ENCODE measurements at places on chromosomes 4 and X.

GRCh38 chrX:63930140-63930539 is 145.1 kb upstream of the ARHGEF9 start:
- peak; percentile 1 for DNase-seq

- DNase-seq: no peak
Measured at GRCh38 chrX:131854581-131854980, 168.5 kb upstream of the STK26 start.

GRCh38 chrX:9935436-9935835 is 31.7 kb upstream of the CLDN34 start:
- DNase-seq: no peak

- DNase-seq: no peak
Measured at GRCh38 chr4:150395872-150396271, 186.1 kb upstream of the MAB21L2 start.

DNA sequence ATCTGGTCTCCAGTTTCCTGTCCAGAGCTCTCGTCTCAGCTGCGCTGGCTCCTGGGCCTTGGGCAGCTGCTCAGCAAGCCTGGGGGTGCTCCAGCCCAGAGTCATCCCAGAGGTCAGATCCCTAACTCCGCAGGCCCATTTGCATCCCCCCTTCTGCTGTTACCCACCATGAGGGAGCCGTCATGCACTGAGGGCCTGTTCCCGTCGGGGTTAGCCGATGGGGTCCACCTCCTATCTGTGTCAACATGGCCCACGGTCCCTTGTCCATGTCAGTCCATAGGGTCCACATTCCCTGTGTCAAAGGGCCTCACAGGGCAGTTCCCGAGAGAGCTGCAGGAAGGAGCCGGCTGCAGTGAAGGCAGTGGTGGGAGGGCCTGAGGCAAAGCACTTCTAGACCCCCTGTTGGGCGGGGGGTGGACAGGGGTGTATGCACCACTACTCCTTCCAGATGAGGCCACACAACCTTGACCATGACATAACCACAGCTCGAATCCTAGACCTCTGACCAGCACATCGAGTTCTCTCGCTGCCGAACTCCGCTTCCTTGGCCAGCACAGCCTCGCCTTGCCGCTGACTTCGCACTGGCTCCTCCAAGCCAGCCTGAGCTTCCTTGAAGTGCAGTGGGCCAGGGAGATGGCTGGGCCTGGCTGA is 24.9 kb downstream of the WDR1 start:
- DNase-seq: no peak

- no peak for DNase-seq
Measured at GRCh38 chrX:51332188-51332942, at the start of gene NUDT10. NUDT10 (plus strand) TSS chrX:51332822; CDS start chrX:51332966, 144 bp downstream.

DNA sequence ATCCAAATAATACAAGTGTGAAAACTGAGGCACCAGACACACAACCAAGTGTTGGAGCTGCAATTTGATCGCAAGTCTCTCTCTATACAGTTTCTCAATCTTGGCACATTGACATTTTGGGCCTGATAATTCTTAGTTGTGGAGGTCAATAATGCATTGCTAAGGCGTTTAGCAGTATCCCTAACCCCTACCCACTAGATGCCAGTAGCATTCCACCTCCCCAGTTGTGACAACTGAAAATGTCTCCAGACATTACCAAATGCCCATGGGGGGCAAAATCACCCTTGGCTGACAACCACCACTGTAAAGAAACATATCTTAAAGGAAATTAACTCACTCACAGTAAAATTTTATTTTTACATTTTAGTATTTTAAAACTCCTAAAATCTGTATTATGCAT is 4.2 kb downstream of the NR3C2 start:
- DNase-seq: no peak

GRCh38 chr4:174873931-174874330 is 44.2 kb upstream of the ADAM29 start:
- peak; percentile 2 for DNase-seq

- no peak for DNase-seq
Measured at GRCh38 chr4:153001626-153002025, 65.5 kb downstream of the FHDC1 start.

DNA sequence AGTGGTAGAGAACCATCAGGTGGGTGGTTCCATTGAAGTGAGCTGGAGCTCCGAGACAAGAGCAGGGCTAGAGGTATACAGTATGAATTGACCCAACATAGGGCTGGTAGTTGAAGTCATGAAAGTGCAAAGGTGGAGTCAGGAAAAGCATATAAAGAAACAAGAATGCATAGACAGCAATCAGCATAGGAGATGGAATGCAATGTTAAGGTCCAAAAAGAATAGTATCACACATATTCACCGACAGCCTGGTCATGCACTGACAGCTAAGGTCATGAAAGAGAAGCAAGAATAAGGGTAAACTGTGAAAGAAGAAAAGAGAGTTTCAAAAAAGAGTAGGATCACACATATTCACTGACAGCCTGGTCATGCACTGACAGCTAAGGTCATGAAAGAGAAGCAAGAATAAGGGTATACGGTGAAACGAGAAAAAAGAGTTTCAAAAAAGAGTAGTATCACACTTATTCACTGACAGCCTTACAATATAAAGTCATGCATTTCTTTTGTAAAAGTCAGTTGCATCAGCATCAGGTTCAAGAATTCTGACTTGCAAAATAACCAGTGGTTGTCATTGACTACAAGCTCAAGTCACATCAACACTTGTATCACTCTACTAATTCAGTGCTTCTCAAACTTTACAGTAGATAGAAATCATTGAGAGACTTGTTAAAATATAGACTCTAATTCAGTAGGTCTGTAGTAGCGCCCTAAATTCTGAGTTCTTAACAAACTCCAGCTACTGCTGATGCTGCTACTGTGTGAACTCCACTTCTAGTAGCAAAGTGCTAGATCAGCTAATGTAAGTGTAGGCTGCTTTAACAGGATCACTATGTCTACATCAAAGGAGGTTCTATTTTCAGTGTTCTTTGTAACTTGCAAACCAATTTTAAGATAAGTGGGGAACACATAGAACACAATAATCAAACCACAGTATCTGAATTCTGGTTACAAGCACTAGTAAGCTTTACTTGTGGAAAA is 221.9 kb downstream of the PDGFC start:
- no peak for DNase-seq

GRCh38 chr4:84855774-84856173 is 110.7 kb downstream of the WDFY3 start:
- peak; percentile 15 for DNase-seq

DNA sequence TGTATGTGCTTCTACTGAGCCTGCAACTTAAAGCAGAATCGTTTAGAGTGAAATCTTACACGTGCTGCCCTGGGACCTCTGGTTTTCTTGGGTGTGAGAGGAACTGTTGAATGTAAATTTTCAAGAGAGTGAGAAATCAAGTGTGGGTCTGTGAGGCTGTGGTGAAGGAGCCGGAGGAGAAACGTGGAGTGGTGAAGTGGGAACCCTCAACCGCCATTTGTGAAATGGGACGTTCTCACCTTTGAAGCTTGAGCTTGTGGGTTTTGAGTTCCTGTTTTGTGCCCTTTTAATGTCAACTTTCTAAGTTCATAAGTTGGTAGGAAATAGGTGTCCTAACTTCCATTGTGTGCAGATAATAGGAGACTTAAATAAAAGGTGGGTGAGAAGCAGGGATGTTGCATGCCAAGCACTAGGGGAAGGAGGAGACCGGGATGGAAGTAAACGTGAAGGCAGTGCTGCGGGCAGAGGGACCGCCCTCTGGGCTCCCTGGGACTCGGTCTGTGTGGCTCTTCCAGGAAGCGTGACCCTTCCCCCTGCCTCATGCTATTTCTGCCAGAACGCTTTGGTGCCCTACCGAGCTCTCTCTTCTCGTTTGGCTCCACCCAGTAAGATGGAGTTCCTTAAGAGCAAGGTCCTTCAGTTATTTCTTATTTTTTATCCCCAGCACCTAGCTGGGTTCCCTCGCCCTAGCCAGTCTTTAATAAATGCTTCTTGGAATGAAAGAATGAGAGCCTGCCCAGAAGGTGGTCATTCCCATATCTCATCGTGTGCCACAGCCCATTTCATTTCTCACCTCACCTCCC is 56.0 kb downstream of the TMEM131L start:
- no peak for DNase-seq

- no peak for DNase-seq
Measured at GRCh38 chrX:120419463-120419862, 49.6 kb downstream of the LAMP2 start.

- DNase-seq: no peak
Measured at GRCh38 chr4:180169966-180170365, 2073.2 kb upstream of the TENM3 start.

- DNase-seq: no peak
Measured at GRCh38 chr4:25155947-25156346, 4.3 kb downstream of the SEPSECS start.

DNA sequence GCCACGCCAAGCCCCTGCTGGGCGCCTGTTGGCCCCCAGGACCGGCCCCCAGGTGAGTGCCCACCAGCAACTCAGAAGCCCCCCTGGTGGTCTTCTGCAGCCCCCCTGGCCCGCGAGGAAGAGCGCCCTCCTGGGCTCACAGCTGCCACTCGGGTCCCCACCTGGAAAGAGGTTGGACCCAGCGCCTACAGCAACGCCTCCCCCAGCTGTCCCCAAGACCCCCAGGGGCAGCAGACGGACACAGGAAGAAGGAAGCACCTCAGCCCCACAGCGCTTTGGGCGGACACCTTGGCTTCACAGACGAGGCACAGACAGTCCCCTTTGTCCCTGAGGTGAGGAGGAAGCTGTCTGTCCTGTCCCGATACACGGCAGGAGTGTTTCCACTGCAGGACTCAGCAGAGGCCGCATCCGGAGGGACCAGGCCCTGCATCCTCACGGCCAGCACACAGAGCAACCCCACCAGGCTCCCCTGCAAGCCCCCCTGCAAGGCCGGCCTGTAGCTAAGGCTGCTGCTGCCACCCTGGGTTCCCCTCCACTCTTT is 115.6 kb upstream of the NKX1-1 start:
- DNase-seq: no peak
